ENCODE measurements at places on chromosomes 12 and 14.

DNA sequence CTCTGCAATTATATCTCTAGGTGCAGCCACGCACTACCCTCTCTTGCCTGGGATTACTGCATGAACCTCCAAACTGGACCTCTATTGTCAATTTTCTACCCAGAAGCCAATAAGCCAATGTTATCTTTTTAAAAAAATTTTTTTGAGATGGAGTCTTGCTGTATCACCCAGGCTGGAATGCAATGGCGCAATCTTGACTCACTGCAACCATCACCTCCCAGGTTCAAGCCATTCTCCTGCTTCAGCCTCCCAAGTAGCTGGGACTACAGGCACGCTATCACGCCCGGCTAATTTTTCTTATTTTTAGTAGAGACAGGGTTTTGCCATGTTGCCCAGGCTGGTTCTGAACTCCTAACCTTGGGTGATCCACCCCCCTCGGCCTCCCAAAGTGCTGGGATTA, 11.2 kb upstream of the PXN start:
- no peak for DNase-seq

- no peak for DNase-seq
Measured at GRCh38 chr12:118436002-118436730, 59.8 kb downstream of the SUDS3 start.

DNA sequence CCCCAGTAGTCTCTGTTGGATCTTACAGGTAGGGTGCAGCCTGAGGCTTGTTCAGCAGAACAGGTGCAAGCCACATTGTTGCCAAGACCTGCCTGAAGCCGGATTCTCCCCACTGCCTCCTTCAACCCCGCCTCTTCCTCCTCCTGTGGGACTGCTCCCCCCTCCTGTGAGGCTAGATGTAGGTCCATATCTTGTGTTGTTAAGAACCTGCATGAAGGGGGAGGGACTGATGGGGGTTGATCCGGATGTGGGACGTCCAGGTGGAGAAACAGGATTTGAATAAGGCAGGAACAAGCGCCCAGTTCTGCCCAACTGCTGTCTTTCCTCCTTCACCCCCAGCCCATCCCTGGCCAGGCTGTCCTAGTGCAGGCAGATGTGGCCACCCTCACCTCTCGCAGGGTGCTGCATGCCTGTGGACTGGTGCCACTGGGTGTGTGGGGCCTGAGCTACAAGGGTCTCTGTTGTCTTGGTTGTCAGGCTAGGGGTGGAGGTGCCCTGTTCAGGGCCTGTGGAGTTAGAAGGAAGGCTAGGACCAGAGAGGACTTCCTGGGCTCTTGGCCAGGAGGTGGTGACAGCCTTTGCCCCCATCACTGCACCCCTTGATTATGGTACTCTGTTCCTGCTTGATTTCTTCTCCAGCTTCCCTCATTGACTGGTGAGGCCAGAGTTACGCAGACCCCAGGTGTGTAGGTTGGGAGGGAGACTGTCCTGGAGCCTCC, 1.4 kb downstream of the NR4A1 start:
- no peak for DNase-seq

DNA sequence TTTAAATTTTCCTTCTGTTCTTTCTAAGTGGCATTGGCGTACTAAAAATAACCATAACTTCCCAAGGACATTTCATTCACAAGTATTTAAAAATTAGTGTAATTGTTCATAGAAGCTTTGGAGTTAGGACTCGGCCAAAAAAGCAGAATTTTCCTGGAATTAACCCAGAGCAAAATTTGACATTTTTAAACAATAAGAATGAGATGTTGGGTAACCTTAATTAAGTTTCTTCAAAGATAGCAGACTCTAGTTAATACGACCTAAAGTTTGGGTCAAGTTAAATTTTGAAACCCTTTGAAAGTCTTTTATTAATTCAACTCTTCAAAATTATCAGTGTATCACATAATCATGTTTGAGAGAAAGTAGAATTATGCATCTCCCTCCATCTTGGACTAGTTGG, 118.3 kb downstream of the AKAP6 start:
- DNase-seq, result no peak

DNA sequence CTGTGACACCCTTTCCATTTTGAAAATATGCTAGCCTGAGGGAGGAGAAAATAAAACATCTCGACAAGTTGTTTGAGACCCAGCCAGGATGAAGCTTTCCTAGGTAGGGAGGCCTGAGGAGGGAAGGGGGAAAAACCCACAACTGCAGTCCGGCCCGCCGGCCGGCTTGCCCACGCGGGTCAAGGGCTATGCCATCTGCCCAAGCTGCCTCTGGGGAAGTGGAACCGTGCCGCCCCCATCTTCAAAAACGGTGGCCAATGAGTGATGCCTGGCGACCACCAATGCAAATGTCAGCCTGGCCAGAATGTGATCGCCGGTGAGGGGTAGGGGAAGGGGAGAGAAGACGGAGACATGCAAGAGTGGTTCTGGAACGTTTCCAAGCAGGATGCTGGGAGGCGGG, 263.5 kb upstream of the ALG10B start:
- DNase-seq, result no peak

DNA sequence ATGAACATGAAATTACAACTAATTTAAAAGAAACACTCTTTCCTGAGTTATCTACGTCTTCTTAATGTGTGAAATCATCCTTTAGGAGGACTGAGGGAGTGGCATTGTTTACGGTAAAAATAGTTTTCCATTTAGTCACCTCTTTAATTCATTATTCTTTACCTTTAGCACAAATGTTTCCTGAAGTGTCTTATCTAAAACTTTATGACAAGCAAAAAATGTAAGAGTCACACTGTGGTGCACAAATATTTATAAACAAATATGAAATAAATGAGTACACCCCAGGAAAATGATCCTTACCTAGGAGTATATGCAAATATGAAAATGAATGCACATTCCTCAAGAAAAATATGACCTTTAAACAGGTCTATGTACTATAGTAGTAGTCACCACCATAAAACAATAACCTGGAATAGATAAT, 104.6 kb downstream of the PTPRR start:
- DNase-seq, result no peak

DNA sequence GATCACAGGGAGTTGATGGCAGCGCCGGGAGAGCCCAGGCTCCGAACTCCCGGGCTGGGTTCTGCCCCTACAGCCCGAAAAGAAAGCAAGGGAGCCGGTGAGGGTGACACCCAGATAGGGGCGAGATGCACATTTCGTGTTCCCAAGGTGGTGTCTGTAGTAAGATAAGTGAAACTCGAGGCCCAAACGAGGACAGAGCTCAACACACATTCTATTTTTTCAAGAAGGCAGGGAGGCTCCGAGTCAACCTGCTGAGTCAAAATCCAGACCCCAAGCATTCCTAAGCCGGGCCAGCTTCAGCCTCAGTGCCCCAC, 24.2 kb upstream of the YY1 start:
- DNase-seq, result no peak

DNA sequence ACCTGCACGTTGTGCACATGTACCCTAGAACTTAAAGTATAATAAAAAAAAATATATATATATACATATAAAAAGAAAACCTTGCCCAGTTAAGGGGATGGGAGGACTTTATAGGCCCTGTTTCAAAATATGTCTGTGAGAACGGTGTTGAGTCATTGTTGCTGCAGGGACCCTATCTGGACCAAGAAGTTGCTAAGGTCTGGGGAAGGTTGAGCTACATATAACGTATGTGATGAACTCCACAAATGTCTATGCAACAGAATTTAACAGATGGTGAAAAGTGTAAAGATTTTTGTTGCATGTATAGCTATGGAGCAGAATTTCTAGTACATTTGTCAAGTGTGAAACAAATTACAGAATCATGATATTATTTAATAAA, 59.7 kb downstream of the TBC1D30 start:
- no peak for DNase-seq

DNA sequence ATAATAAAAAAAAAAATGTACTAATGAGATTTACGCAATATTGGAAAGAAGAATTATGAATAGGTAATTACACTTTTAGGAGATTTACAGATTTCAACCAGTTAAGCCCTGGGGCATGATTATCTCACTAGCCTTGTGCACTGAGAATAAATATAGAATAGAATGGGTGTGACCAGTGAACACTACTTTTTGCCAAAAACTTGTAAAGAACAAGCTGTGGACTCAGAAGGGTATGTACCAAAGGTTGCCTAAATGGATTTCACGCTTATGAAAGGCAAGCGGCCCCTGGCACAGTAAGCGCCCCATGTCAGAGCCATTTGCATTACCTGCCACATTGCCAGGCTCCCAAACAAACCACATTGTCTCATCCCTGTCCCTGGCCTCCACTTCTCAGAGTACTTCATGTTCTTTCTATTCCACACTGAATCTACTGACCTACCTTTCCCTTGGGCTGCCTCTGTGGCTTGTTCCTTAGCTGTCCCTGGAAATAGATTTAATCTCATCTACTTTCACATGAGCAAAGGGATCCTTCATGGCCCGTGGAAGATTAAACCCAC, 170.6 kb upstream of the DIO2 start:
- no peak for DNase-seq

DNA sequence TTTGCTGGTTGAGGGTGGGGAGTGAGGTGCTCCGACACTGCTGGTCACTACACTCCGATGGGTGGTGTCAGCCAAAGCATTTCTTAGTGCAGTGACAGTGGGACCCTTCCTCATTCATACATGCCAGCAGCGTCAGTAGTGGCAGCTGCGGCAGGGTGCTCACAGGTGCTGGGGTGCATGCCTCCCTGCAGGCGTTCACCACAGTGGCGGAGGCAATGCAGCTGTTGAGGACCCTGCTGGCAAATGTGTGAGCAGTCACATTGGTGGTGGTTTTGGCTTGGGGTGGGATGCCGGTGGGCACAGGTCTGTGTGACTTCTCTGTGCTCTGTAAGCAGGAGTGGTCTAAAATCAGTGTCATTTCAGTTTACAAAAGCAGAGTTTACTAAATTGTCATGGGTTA, 464.6 kb downstream of the FUT8 start:
- no peak for DNase-seq

GRCh38 chr12:62731055-62731820, 203.7 kb downstream of the PPM1H start:
- DNase-seq, result no peak

DNA sequence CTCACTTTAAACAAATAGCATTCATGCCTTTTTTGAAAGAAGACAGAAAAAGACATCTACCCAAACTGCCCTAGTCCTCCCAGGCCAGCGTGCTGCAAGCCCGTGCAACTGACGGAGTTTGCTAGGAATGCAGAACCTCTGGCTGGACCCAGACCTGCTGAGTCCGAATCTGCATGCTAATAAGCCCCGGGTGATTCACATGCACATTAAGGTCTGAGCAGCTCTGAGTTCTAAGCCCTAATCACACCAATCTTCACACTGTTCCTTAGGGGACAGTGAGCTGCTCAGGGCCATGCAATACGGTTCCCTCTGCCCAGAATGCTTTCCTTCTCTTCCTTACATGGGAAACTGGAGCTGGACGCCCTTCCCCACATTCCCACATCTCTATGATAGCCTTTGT, 25.2 kb downstream of the HAL start:
- DNase-seq, result no peak

- no peak for DNase-seq
Measured at GRCh38 chr14:21257394-21257909, 11.8 kb downstream of the HNRNPC start.

DNA sequence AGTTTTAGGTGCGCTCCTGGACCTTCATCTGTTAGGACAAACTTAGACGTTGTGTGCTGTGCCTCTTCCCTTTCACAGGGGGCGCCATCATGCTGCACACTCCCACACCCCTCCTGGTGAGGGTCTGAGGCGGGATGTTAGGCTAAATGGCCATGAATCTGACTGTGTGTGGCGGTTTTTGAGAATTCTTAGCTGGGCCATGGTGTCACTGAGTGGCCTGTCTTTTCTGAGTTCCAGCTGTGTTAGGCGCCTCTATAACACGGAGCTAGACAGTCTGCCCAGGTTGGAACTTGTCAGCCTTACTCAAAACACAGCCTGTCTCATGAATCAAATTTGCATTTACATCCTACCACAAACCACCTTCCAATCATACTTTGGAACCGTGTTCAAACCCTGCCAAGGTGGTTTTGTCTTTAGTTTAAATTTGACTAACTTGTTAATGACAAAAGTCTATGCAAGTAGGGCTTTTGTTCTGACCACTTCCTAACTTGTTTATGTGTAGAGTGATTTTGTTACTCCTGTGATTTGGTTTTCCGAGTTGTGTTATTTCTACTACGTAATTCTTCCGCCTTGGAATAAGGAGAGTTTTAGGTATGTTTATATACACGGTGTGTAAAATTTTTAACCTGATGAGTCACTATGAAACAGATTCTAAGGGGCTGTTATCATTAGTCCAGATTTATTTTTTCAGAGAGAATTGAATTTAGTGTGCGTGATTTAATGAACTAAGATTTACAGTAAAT, 19.6 kb downstream of the ACVR1B start:
- no peak for DNase-seq

GRCh38 chr12:132633901-132634300, 15.3 kb downstream of the P2RX2 start:
- no peak for DNase-seq

DNA sequence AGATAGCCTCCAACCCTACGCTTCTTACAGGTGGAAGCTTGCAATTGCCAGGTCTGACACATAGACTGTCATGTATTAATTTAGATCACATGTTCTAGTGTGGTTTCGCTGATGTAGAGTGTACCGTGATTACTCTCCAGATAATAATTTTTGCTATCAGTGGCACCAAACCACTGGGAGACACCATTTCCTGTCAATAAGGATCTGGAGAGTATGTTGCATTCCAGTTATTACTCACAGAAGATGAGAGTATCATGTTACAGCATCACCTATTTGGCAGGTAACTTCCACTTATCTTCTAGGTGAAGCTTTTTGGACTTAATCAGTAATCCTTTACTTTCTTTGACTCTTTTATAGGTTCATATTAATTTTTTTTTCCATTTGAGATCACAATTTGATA, 147.2 kb downstream of the HELB start:
- no peak for DNase-seq

GRCh38 chr12:84507956-84508850, 404.4 kb downstream of the SLC6A15 start:
- DNase-seq, result no peak

- DNase-seq, result no peak
Measured at GRCh38 chr14:86973177-86973576, 1019.8 kb downstream of the GALC start.

GRCh38 chr14:65373671-65374039, 38.9 kb upstream of the FUT8 start:
- DNase-seq, result peak; percentile 21

- no peak for DNase-seq
Measured at GRCh38 chr14:52153939-52154338, 85.1 kb upstream of the NID2 start.

- no peak for DNase-seq
Measured at GRCh38 chr14:67941456-67942018, 122.0 kb downstream of the RAD51B start.

- DNase-seq, result no peak
Measured at GRCh38 chr12:92543840-92544239, 158.9 kb upstream of the PLEKHG7 start.

- DNase-seq, result peak; percentile 13
Measured at GRCh38 chr12:32115404-32116104, 8.9 kb downstream of the BICD1 start.

Measured in occipital lobe (tissue), 3 donors.